ENCODE measurements at places on chromosomes 4 and X.

GRCh38 chr4:2218436-2218835 lies 23.5 kb downstream of the HAUS3 start:
- no peak for DNase-seq

GRCh38 chrX:125786316-125786715 lies 379.8 kb downstream of the DCAF12L2 start:
- no peak for DNase-seq

- no peak for DNase-seq
These were observed 79.4 kb downstream of the FAM53A start for GRCh38 chr4:1604706-1605205.

DNA sequence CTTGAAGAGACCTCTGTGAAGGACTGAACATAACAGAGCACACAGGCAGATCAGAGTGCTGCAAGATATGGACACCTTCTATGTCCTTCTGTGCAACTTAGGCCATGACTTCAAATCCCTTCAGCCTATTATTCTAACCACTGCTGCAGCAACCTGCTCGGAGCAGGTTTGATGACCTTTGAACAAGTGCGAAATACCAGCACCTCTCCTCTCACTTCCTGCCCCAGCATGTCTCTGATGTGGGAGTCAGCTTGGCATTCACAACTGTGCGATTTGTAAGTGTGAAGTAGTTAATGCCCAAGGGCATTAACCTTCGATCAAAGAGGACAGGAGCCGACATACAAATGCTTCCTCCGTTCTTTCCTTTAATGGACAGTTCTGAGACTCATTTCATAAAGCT lies 1.6 kb upstream of the EXOC1 start:
- DNase-seq = no peak

- no peak for DNase-seq
These were observed 303.1 kb upstream of the GRIA3 start for GRCh38 chrX:122880952-122881351.

GRCh38 chr4:5658974-5659373 lies 49.4 kb downstream of the EVC2 start:
- DNase-seq = no peak
